ENCODE measurements at places on chromosomes 12 and 14.

DNA sequence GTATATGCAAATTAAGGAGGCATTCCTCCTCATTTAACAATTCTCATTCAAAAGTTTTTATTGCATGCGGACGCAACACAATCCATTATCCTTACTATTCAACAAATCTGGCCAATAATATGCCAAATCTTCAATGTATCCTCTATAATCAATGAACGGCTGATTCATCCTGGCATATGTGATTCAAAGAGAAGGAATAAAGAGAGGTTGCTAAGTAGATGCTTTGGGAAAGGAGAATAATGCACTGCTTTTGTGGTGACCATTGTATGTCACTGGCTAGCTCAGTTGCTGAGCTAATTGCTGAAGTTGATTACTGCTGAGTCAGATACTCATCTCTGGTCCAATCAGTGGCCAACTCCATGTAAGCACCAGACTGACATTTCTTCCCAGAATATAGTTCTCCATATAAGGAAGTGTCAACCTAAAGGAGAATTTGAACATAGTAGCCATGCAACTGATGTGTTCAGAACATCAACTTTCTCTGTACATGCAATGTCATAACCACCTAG lies 148.0 kb downstream of the PDZRN4 start:
- DNase-seq, result no peak

DNA sequence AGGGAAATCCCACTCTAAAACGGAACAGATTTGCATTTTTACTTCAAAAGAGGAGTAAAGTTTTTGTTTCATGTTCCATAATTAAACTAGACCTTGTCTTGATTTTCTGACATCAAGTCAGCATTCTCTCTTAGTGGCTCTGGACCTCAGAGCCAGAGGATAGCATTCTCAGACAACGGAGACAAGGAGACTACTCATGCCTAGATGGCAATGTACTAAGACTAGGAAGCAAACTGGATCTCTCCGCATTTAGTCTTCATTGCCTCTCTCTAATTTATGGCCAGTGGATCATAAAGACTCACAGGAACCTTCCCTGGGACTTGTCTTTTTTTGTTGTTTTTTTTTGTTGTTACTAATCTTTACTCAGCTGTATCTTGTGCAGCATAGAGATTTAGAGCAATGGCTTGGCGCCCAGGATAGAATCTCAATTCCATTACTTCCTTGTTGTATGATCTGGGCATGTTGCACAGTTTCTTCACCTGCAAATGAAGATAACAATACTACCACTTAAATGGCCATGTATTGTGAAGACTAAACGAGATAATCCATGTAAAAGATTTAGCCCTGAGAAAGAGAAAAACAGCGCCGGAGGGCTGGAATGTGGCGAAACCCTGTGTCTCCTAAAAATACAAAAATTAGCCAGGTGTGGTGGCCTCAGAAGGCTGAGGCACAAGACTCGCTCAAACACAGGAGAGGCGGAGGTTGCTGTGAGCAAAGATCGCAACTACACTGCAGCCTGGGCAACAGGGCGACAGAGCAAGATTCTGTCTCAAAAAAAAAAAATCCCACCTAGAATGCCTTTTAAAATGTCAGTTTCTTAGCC lies 4.0 kb upstream of the GEMIN2 start:
- DNase-seq, result no peak

GRCh38 chr12:14995583-14996425 lies 23.0 kb downstream of the PDE6H start:
- DNase-seq, result peak; percentile 77

DNA sequence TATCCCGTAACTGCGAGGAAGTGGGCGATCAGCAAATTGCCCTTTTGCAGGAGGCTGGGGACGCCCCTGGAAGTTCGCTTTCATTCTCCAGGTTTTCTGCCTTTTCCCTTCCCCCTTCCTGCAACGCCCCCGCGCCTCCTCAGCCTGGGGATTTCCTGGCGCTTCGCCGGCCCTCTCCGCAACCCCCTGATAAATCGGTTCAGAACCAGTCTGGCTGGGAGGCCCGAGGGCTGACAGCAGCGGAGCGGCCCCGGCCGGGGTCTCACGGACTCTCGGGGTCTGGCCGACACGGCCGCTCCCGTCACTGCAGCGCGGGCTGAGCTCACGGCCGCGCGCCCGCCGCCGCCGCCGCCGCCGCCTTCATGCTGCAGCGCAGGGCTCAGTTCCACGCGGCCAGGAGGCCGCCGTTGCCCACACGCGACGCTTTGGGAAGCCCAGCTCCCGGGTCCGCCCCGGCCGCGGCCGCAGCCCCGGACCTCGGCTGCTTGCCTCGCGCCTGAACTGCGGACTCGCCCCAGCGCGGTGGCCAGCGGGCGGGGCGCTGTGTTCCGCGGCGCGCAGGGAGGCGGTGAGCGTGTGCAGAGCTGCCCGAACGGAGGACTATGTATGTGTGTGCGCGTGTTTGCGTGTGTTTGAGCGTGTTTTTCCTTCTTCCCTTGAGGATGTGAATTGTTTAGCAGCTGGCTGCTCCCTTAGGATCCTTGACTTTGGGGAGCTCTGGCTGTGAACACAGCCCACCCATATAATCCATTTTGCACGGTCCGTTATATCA lies at the start of gene LRFN5:
Gene LRFN5, plus strand, starts transcription at position 345 of the 772 bp plus-strand sequence.
- peak; percentile 25 for DNase-seq

GRCh38 chr12:103712216-103712615 lies 125.1 kb downstream of the STAB2 start:
- no peak for DNase-seq

- no peak for DNase-seq
These were observed 448.2 kb downstream of the NRXN3 start for GRCh38 chr14:78618368-78618767.
